ENCODE measurements at places on chromosomes 3 and 15.

DNA sequence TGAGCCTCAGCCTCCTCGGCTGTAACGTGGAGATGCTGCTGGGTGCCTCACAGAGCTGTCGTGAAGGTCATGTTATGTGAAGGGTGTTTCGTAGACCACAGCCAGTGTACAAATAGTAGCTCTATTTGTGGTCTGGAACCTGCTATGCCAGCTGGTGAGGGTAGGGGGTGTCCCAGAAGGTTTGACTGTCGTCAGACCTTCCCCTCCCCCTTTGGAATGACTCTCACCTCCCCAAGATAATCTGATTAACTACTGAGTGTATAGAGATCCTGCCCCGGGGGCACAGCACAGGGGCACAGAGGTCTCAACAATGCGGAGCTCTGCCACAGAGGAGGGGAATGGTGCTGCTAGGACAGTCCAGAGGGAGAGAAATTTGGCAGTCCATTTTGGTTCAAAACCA is 20.5 kb downstream of the FGD5 start:
- no peak overlapping the region for H3K27ac ChIP-seq
- DNase-seq: no peak
- H3K27me3 ChIP-seq: no peaks in the 10 kb centered on the region
- no peaks in the 10 kb centered on the region for H3K4me1 ChIP-seq

DNA sequence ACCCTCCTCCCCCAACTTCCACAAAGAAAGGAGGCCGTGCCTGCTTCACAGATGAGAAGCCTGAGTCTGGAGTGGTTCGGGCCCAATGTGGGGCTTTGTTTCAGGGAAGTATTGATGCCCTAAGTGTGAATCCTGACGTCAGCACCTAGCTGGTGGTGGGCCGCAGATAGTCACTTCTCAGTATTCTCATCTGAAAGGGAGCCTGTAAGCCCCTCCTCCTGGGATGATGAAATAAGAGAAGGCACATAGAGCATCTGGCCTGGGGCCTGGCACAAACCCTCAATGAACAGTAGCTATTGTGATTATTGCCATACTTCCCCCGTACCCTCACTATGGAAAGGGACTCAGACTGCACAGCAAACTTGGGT is 24.8 kb downstream of the LINGO1 start:
- no peak for DNase-seq
- H3K27ac ChIP-seq: no peak overlapping the region
- H3K4me3 ChIP-seq: no peak overlapping the region
- H3K4me1 ChIP-seq: peaks cover 16% of the 10 kb centered on the region
- H3K36me3 ChIP-seq: no peaks in the 10 kb centered on the region
- no peaks in the 10 kb centered on the region for H3K27me3 ChIP-seq

GRCh38 chr3:114509756-114510155 is 215.9 kb downstream of the TIGIT start:
- H3K4me1 ChIP-seq: no peaks in the 10 kb centered on the region
- DNase-seq: no peak
- H3K27me3 ChIP-seq: no peaks in the 10 kb centered on the region
- H3K36me3 ChIP-seq: no peaks in the 10 kb centered on the region

DNA sequence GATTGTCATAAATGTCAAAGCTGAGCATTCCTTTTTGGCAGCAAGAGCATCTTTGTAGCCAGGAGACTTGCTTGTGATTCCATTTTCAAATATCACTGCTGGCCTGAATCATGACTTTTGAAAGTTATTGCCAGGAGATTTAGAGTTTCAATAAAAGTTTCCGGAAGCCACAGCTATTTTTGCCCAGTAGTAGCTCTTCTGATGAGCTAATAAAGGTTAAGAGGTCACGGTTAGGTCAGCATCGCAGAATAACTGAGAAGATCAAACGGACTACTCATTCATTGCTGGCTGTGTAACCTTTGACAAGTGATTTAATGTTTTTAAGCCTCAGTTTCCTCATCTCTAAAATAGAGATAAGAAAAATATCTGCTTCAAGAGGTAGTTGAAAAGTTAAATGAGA is 105.1 kb upstream of the ETV5 start:
- H3K27ac ChIP-seq: no peak overlapping the region
- no peaks in the 10 kb centered on the region for H3K36me3 ChIP-seq
- no peak for DNase-seq
- H3K4me3 ChIP-seq: no peak overlapping the region
- no peaks in the 10 kb centered on the region for H3K4me1 ChIP-seq

DNA sequence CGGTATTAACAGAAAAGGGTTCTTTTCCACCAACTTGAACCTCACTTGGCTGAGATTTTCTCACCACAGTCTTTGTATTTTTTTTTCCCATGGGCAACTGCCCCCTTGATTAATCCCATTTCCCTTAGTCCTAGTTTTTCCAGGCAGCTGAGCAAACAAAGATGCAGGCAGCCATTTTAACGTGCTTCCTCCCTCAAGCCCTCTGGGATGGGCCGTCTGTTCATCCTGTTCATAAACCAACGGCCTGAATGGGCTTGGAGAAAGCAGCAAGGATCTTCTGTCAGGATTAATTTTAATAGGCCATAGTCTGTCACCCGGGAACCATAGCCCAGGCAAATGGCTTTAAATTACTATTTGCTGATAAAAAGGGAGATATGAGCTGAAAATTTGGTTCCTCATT is 10.4 kb upstream of the POLR2M start:
- no peak overlapping the region for H3K4me3 ChIP-seq
- H3K4me1 ChIP-seq: no peaks in the 10 kb centered on the region
- no peaks in the 10 kb centered on the region for H3K27me3 ChIP-seq
- H3K27ac ChIP-seq: no peak overlapping the region
- no peak for DNase-seq
